ENCODE measurements at places on chromosomes 5 and 9.

DNA sequence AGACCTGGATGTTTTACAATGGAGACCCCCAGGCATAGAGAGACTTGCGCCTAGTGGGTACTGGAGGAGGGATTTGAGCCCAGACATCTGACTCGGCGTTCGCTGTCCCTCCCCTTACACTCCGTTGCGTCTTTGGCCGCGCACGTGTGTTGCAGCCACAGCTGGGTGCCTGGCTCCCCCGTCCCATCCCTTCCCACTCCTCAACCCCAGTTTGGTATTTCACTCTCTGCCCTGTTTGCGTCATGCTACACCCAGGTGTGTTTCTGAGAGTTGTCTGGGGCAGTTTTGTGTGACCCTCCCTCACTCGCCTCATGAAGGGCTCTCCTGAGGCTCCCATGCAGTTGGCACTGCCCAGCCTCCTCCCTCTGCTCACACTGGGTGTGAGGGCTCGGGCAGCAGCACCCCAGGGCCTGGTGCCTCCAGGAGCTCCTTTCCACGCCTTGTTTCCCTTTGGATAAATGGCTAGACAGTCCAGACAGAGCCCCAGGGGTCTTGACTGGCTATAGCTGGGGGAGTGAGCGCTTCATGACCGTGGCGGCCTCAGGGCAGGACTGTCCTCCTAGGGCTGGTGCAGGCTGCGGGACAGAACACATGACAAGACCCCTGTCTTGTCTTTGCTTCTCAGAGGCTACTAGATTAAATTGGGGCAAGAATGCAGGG is 13.6 kb downstream of the TCF7 start:
- DNase-seq, result no peak

- DNase-seq, result no peak
Measured at GRCh38 chr9:105065098-105066088, 137.4 kb upstream of the ABCA1 start.

DNA sequence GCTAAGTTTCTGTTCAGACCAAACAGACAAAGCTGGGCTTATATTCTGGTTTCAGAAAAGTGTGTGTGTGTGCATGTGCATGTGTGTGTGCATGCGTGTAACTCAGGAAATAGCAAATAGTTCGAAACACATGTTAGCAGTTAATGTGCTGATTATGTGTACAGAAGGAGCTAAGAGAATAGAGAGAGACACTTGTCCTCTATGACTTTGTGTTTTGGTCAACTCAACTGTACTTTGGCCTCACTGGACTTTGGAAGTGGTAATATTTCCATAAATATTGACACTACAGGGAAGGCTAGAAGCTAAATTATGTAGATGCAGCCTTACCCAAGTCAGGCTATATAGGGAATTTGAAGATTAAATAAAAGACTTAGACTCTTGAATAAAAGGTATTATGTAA is 155.5 kb downstream of the RAB3C start:
- DNase-seq, result no peak

- no peak for DNase-seq
Measured at GRCh38 chr9:133604214-133604613, 5.0 kb downstream of the FAM163B start.

DNA sequence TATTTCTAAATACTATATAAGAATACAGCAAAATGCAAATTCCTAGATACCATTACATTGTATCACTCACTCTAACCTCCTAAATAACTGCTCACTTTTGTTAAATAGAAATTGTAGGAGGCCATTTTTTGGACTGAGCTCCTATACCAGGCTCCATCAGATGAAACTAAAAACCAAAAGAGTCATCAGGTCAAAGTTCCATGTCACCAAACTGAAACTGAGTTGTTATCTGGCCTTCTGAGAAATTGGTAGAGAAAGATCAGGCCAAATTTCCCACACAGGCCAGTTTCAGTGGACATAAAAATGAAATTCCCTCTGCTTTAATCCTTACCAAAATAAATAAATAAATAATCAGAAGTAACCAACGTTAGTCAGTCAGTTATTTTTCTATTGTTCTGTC is 13.8 kb upstream of the SNX2 start:
- no peak for DNase-seq

DNA sequence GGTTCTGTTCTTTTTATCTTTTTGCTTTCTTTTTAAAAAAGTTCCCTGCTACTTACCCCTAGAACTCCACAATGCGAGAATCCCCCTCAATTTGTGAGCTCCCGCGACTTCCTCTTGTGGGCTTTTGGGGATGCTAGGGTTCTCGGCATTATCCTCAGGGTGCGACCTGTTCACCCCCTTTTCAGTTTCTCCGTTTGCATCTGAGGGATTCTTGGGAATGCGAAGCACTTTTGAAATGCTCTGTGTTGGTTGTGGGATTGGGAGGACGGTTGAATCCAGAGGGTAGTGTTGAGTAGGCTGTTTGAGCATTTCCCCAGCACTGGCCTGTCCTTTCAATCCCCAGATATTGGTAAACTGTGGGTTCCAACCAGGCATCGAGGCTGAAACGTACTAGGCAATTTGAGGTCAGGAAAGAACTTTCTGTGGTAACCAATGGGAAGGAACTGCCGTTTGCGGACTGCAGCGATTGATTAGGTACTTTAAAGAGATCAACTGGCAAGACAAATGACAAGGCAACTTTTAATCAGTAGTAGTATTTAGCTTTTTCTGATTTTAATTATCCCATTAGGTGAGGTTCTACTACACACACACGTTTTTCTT is 415 bp downstream of the XRCC4 start:
- DNase-seq, result no peak

- no peak for DNase-seq
Measured at GRCh38 chr5:170151097-170151831, 45.6 kb downstream of the FOXI1 start.

DNA sequence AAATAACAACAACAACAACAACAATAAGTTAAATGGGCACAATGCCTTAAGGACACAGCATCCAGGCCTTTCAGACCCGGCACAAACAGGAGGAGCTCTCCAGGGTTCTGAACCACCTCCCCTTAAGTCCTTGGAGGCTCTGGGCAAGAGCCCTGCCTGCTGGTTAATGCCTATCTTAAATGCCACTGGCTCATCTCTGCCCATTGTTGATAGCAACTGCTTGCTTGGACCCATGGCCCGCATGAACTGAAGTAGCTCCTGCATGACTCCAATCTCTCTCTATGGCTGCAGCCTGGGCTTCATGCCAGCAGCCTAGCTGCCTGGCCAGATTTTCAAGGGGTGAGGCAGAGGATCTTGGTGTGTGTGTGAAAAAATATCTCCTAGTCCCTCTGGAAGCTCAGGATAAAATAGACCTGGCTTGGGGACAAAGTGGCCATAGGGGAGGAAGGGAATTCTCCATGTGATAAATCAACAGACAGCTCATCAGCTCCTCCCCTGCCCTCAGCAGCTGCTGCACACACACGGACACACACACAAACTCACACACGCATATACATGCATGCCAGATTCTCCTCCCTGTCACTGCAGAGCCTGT is 27.4 kb downstream of the FAM219A start:
- DNase-seq, result no peak

- no peak for DNase-seq
Measured at GRCh38 chr5:168848569-168848968, 269.4 kb upstream of the PANK3 start.

- no peak for DNase-seq
Measured at GRCh38 chr9:135287627-135288026, 192.0 kb upstream of the PPP1R26 start.

GRCh38 chr5:56048124-56048523 is 53.4 kb upstream of the IL6ST start:
- DNase-seq, result no peak

DNA sequence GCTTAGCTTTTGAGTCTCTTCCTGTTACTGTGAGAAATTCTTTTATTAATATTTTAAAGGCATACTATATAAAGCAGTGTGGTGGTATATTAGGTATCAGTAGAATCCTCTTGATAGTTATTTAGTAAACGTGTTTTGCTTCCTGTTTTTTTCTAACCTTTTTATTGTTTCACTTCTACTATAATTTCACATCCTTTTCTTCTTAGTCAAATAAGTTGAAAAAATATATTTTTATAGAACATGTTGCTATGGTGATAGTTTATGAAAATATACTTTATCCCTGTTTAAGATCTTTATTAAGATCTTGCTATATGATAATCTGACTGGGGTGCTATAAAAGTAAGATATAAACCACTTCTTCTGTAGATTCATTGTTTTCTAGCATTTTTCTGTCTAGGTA is 2.1 kb downstream of the POLK start:
- DNase-seq, result no peak

- no peak for DNase-seq
Measured at GRCh38 chr9:15144622-15145061, 162.4 kb downstream of the TTC39B start.

DNA sequence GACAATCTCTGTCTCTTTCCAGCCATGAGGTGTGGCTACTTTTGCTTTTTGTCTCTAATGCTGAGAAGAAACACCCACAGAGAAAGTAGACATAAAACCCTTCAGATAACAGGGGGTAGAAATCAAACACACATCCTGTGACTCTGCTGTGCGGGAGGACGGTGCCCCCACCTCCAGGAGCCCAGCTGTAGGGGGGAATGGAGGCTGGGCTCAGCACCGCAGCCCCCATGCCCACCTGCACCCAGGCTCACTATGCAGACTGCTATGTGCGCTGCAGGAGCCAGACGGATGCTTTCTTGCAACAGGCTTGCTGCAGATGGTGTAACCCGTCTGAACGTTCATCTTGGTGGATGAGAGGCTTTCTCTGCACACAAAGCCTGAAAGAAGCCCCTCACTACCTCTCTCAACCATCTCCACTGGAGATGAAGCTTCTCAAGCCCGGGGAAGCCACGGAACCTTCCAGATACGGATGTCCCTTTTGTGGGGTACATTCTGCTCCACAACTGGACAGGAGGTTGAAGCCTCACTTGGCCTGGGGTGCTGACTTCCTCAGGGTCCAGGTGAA is 207.2 kb downstream of the GADD45G start:
- no peak for DNase-seq

DNA sequence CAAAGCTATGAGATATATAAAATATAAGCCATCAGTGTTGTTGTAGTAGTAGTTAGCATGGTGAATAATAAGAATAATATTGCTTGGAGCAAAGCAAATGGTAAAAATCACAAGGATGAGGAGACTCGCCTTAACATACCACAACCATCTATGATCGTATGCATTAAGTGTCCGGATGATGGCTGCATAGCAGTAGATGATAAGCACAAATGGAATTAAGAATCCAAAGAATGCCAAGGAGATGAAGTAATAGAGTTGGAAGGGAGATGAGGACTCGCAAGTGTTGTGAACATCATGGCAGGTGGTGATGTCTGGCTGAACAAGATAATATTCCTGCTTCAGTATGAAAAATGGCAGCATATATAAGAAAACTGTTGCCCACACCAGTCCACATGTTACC is 5.5 kb downstream of the F2RL2 start:
- no peak for DNase-seq

- no peak for DNase-seq
Measured at GRCh38 chr5:142303565-142303964, 21.3 kb downstream of the SPRY4 start.

DNA sequence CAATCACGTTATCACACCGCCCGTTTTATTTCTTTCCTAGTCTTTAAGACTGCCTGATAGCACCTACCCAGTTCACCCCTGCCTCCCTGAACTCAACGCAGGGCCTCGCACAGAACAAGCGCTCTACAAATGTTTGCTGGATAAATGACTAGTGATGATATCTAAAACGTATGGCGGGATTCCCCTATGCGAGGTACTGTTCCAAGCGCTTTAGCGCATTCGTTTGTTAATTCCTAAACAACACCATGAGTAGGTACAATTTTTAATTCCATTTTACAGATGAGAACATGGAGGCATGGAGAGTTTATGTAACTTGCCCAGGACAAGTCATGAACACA is 6.6 kb downstream of the POU4F3 start:
- DNase-seq, result no peak

DNA sequence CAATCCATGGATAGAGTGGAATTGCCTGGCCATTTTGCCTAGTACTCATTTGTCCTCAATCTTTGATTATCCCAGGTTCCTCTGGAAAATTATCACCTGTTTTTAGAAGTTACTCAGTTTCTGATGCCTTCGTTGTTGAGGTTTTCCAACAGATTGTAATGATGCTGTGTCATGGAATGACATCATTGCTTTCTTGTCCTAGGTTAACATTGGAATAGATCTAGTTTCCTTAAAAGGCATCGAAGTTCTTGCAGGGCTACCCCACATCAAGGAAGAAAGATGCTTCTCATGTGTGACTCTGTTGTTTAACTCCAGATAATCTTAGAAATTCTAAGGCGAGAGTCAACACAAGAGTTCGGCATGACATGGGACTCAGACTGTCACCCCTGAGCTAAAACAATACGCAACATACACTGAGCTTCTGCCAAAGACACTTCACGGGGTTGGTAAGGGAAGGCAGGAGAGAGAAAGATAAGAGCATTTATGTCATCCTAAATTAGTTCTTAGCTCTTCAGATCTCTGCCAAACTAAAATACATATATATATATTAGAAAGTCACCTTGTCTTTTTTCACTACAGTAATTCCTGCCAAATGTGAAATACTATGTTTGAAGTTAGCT is 293.2 kb upstream of the WWC1 start:
- no peak for DNase-seq
